Breast epithelium (tissue), 4 donors: ENCODE measurements at places on chromosomes 5 and 9.
A peak's percentile ranks its signal among the peaks of the same experiment; 100 is the strongest.

DNA sequence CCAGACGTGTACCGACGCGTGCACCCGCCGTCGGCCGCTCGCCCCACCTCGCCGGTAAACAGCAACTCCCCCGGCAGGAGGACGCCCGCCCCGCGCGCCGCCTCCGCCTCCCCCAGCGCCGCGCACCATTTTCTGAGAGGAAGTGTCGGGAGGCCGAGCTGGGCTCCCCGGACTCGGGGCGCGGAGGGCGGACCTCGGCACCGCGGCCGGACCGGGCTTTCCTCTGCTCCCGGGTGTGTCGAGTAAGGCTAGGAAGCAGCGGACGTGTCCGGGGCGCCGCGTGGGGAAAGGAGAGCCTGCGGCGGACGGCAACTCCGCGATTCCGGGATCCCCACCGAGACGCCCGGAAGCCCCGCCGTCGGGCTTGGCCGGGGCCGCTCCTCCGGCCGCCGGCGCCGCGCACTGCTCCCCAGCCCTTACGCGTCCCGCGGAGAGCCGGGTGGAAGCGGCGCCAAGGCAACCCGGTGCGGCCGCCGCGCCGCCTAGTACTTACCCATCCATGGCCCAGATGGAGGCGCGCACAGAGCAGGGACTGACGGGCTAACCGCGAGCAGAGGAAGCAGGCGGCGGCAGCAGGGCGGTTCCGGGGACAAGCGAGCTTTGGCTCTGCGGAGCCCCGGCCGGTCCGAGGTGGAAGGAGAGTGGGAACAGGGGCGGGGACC is at the start of gene PTBP3:
PTBP3 (minus strand) TSS at position 643 of the 662 bp plus-strand sequence. CDS start 35,754 bp downstream, outside the sequence.
- DNase-seq = peak; percentile 74

GRCh38 chr5:50445296-50445949 is 4.3 kb upstream of the EMB start:
- DNase-seq = no peak

DNA sequence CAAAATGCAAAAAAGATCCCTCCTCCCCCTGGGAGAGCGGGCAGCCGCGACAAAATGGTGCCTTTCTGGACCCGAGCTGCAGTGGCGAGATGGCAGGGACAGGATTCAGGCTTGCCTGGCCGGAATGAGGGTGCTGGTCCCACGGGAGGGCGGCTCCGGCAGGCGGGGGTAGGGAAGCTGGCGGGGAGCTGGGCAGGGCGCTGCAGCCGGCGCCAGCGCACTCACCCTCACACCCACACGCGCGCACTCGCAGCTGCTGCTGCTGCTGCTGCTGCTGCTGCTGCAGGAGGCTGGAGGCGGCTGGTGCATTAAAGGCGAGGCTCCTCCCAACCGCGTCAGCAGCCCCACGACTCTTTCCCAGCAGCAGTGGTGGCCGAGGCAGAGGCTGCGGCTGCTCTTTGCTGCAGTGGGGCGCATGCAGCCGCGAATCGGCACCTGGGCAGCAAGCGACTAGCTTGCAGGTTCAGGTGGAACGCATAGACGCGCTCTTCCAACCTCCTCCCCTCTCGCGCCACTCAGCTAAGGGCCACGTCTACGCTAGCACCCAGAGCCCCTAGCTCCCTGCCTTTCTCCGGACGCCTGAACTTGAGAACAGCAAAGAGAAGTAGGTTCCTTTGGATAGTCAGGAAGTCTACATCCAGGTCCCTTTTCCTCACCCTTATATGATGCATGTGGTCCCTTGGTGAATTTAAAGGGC is at the start of gene PPP2R2B:
PPP2R2B (minus strand) TSS at position 282 of the 697 bp plus-strand sequence.
- DNase-seq = no peak

DNA sequence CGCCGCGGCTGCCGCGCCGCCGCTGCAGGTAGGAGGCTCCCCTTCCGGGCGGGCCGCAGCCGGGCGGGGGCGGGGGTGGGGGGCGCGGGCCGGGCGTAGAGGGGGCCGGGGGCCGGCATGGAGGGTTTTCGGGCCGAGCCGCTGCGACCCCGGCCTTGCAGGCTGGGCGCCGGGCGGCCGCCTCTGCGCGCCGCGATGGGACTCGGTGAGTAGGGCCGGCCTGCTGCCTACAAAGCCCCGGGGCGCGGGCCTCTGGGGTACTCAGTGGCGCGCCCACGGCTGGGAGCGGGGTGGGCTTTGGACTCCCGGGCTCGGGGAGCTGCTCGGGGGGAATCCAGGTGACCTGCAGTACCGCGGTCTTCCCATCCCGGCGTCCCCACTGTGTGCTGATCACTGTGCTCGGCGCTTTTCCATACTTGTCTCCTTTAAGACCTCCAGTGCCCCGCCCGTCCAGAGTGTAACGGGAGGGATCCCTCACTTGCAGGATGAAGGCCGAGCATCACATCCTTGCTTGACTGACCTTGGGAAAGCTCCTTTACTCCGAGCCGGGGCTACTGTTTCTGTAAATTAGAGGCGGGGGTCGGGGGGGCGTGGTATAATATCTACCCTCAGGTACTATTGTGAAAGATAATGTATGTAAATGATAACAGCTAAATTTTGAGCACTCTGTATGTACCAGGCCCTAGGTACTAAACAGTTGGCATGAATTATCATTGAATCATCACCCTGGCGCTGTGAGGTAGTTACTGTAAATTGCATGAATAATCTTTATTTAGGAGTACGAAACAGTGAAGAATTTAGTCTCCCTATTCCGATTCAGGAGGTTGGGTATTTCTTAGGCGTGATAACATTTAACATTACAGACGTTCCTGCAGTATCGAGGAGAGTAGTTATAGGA is 672 bp downstream of the MSANTD3 start:
- peak; percentile 53 for DNase-seq

DNA sequence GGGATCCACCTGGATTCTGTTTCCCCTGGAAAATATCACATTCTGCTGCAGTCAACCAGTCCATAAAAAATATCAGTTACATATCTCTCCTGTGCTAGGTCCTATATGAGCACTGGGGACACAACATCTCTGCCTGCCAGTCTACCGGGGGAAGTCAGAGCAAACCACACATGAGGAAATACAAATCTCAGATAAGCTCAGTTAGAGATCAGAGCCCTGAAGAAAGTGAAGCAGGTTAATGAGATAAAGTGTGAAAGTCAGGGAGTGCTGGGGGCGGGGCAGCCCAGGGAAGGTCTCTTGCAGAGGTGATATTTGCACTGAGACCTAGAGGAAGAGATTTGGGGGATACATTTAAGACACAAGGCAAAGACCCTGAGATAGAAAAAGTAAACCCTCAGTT is 67.8 kb upstream of the SLC1A1 start:
- DNase-seq = no peak

DNA sequence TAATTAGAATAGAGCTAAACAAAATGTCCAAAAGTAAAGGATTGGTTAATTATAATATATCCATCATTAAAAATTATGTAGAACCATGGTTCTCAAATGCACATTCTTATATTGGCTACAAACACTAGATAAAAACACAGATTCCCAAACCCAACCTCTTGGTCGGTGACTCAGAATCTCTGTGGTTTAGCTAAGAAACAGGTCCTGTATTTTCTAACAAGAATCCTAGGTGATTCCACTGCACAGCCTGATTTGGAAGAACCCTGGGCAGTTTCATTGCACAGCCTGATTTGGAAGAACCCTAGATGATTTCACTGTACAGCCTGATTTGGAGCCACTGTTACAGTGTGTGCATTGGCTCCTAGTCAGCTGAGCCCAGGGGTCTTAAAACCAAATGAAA is 67.9 kb downstream of the KIAA1958 start:
- no peak for DNase-seq

GRCh38 chr9:33043671-33044070 is 18.6 kb downstream of the DNAJA1 start:
- DNase-seq = no peak

GRCh38 chr9:128911529-128912035 is 9.2 kb upstream of the PHYHD1 start:
- DNase-seq = no peak
